ENCODE measurements at places on chromosomes 3 and 15.
A peak's percentile ranks its signal among the peaks of the same experiment; 100 is the strongest.

DNA sequence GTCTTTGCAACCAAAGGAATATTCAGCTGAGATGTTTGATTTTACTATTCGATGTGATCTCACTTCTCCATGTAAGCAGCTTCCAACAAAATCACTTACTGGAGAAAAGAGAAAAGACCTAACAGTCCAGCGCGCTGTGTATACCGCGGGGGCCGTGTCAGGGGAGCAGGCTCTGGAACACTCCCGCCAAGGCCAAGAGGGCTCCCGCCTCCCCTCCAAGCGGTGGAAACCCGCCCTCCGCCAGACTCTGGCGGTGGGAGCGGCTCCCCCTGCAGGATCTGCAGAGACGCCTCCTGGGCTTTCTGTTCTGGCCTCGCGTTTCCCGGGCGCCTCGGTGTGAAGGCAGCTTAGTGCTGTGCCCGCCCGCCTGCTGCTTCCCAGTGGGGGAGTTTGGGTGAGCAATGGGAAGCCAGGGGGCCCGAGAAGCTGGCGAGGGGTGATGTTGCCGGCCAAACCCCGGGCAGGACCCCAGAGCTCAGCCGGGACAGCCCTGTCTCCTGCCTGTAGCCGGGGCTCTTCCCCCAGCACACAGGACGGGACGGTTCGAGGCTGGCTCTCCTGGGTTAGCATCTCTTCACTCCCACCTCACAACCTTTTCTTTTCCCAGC is 36.3 kb downstream of the CHST14 start:
- DNase-seq, result peak; percentile 57

- DNase-seq, result no peak
Observed at GRCh38 chr15:75431682-75432081, 19.8 kb downstream of the SIN3A start.

- DNase-seq, result no peak
Observed at GRCh38 chr3:157868196-157868595, 238.0 kb downstream of the SHOX2 start.

DNA sequence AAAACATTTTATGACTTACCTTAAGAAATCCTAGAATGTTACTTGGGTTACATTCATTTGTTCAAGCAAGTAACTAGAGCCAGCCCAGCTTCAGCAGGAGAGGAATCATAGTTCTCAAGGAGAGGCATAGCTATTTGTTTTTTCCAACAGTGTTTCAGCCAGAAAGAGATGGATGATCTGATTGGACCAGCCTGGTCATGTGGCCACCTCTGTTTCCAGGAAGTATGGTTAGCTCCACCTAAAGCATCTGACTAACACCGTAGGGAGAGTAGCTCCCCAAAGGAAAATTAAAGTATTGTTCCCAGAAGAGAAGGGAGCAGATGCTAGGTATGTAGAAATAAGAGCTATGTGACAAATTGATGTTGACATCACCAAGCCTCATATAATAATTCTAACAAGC is 417.1 kb downstream of the TAFA4 start:
- DNase-seq, result no peak
